ENCODE measurements at places on chromosomes 3 and 15.

- DNase-seq = no peak
Measured at GRCh38 chr3:191198932-191199331, at the start of gene OSTN. OSTN (plus strand) TSS chr3:191199241; CDS start chr3:191212533, 13,292 bp downstream.

DNA sequence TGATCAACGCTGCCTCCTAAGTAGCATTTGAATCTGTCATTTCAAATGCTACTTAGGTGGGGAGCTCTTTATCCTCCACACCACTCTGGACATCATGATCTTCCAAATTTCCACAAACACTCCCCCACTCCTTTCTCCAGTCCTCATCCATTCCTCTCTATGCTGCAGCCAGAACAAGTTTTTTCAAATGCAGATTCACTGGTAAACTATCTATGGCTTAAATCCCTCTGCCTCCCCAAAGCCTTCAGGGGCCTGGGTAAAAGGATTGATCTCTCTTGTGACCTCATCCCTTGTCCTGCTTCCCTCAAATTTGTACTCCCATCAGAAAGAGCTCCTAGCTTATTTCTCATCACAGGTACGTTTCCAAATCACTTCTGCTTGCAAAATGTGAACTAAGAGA is 1.3 kb upstream of the AEN start:
- no peak for DNase-seq

GRCh38 chr3:131717493-131717892 is 214.7 kb upstream of the MRPL3 start:
- no peak for DNase-seq

- no peak for DNase-seq
Measured at GRCh38 chr3:54909191-54909590, 18.7 kb downstream of the LRTM1 start.

DNA sequence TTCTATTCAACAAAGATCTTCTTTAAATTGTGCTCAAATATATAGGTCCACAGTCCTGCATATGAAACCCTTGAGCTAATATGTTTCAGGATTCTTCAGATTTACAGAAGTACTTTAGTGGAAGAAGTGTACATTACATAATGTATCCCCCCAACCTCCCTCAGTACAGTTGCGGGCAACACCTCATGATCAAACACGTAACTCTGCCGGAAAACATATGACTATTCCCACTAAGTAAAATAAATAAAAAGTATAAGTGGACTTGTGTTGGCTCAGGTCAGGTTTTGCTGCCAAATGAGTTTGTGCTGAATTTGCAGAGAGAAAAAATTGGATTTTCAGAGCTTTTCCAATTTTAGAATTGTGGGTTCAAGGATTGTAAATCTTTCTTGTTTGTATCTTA is 267.6 kb upstream of the MDFIC2 start:
- no peak for DNase-seq

- DNase-seq = no peak
Measured at GRCh38 chr15:92818651-92819277, 81.4 kb upstream of the CHD2 start.

DNA sequence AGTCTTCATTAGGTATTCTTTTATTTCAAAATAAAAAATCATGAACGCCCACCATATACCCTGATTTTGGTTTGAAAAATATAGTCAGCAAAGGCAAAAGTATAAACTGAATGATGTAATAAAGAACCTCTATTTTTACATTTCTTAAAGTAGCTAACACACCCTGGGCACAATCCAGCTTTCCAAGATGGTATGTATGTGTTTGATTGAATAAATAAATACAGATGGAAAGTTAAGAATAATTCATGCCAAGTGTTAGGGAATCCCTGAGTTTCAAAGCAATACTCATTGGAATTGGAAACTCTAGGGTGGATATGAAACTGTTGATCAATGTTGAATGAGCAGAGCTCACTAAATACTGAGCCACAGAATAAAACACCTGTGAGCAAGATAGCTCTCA is 63.9 kb upstream of the TRIM42 start:
- DNase-seq = no peak

GRCh38 chr15:89003865-89004725 is 84.2 kb upstream of the ABHD2 start:
- no peak for DNase-seq

DNA sequence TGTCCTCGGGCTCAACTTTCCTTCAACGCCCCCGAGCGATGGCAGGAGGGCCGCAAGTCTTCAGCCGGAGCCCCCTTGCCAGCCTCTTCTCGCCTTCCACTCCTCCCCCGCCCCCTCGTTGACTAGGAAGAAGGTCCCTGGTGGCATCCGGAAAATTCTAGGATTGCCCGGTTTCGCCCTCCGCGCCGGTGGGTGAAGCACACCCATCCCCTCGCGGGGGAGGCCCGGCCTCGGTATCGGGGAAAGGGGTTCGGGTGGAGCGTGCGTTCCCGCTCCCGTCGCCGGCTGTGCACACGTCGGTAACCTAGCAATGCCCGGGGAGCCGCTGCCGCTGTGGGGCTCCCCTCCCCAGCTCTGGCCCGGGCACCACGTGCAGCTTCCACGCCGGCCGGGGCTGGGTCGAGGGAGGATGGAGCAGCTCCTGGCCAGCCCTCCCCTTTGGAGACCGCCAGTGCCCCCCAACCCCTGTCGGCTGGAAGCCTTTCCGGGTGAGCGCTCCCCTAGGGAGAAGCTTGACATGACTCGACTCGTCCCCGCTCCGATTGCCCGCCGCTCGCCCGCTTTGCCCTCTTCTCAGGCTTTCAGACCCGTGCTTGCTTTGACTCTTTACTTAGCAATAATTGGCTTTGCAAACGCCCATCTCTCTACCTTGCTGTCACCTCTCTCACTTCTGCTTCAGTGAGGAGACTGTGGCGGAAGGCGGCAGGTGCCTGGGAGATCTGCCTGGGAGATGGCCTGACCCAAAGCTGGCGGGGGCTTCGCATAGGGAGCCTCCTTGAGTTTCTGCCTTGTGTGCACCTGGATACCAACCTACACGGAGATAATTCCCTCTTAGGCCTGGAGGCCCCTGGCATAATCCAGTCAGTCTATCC is 1.3 kb downstream of the CACNA1D start:
- no peak for DNase-seq

DNA sequence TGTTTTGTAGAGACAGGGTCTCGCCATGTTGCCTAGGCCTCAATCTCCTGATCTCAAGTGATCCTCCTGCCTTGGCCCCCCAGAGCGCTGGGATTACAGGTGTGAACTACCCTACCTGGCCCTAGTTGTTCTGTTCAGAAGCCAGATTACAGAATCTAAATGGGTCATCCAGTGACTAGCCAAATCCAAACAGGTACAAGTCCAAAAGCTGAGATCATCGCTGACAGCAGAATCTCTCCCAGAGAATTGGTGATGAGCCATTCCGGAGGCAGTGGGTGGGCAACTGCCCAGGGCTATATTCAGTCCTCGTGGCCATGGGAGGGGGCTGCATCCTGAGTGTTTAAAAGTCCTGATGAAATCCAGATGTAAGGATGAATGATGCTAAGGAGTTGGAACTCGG is 47.5 kb upstream of the SEMA4B start:
- DNase-seq = no peak

DNA sequence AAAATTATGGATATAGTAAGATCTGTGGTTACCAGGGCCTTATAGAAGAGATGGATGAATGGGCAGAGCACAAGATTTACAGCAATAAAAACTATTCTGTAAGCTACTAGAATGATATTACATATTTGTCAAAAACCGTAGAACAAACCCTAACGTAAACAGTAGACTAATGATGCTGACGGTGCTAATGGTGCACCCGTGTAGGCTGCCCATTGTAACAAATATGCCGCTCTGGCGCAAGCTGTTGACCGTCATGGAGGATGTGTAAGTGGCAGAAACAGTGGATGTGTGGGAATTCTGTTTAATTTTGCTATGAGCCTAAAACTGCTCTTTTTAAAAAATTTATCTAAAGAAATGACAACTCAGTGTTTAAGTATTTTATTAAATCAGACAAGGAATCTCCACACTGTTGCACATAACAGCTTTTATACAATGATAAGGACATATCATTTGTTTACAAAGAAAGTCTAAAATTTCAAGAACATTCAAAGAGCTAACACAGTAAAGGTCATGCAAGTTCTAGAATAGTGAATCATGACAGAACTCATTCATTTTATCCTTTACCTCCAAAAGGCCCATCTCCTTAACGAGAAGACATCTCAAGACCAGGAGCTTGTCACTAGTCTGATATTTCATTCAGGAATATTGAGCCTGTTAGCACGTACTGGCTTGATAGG is 32.8 kb downstream of the TFRC start:
- DNase-seq = no peak

GRCh38 chr3:157238457-157238856 is 78.5 kb upstream of the CCNL1 start:
- DNase-seq = no peak

DNA sequence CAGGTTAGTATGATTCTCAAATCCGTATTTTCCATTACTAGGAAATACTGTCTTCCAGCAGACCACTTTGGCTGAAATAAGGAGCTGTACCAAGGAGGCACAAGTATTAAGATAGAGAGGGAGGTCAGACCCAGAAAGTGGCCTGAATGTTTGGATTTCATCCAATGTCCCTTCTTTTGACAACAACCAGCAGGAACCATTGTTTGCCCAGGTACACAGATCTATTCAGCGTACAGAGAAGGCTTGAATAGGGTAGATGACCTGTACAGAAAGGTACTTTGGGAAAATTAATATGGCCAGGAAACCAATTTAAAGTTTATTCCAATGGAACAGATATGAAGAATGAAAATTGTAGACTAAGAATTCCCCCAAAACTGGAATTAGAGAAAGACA is 12.6 kb downstream of the MTHFS start:
- no peak for DNase-seq

- no peak for DNase-seq
Measured at GRCh38 chr3:40980467-40980866, 218.8 kb upstream of the CTNNB1 start.

DNA sequence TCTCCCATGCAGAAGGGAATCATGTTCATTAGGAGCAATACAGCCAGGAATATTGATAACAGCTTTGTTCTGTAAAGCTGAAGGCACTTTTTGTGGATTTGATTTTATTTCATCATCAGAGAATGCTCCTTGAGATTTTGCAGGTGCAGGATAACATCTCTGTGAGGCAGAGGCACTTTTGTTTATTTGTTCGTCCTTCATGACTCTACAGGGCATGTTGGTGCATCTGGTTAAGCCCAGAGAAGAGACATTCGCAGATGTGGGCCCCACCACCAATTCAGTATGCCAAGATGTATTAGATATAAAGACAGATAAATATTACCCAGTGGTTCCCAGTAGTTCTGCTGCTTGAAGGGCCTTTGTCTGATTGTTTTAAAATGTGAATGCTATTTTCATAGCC is 368.1 kb upstream of the SEMA6D start:
- no peak for DNase-seq

Data from GOT3 (cell line).